ENCODE measurements at places on chromosomes 3 and 15.
A peak's percentile ranks its signal among the peaks of the same experiment; 100 is the strongest.

DNA sequence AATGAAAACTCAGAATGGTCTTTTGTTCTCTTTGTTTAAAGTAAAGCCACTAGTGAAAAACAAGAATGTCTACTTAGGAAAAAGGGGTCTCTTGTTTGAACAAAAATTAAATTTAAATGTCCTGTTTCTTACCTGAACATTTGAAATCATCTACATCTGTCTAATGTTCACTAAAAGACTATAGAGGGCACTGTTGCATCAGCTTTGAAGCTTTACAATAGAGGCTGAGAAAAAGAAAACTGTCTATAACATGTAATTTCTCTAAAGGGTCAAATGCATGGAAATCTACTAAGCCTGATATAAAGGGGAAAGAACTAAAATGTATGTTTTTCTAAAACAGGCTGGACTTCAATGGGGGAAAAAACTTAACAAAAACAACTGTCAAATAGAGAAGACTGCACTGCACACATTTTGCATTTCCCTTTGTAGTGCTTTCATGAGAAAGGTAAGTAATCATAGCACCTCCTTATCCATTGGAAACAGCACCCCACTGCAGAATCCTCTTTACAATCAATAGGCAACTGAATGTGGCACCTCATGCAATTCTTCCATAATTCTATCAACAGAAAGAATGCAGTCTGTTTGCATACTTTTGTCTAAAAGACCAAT is 26.3 kb downstream of the DPH6 start:
- DNase-seq, result peak; percentile 13

- DNase-seq, result no peak
Measured at GRCh38 chr3:23209747-23210487, 6.8 kb downstream of the UBE2E2 start.

DNA sequence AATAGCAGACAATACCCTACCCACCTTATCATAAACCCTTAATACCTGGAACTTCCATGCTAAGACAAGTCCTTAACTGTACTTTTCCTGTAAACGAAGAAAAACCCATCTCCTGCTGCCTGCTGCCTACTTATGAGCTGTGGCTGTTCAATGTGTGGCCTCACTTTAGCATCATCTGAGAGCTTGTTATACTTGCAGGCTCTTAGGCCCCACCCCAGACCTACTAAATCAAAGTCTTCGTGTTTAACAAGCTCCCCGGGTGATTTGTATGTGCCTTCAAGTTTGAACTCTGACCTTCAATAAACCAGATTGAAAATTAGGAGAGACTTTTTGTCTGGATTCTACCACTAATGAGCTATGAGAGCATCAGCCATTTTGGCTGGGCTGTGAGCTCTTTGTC is 29.3 kb downstream of the TMEM41A start:
- DNase-seq, result no peak

- DNase-seq, result peak; percentile 6
Measured at GRCh38 chr15:25058080-25058785, 103.4 kb downstream of the SNRPN start.

DNA sequence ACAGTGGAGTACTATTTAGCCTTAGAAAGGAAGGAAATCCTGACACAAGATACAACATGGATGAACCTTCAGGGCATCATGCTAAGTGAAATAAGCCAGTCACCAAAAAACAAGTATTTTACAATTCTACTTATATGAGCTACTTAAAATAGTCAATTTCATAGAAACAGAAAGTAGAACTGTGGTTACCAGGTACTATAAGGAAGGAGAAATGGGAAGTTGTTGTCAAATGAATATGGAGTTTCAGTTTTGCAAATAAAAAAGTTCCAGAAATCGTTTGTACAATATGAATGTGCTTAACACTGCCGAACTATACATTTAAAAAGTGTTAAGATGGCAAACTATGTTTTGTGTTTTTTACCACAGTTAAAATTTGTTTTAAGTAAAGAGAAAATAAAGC is 26.8 kb downstream of the TRANK1 start:
- DNase-seq, result no peak

GRCh38 chr3:37174532-37175126 is at the start of gene LRRFIP2:
Gene LRRFIP2, minus strand, starts transcription at chr3:37174582. Its CDS starts 25,599 bp downstream, at chr3:37148983.
- DNase-seq, result peak; percentile 57

DNA sequence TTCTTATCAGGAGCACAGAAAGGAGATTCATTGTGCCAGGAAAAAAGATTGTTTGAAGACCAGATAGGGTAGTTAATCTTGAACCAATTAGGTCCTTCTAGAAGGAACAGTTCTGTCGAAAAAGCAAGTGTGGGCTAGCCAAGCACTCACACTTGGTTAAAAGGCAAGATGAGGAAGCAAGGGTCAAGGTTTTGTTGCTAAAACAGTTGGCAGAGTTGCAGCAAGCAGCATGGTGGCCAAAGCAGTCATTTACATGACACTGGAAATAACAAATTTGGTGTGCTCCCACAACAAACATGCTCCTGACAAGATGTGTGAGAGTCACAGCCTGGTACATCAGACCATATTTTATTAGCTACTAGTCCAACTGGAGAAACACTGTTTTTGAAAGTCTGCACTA is 228.0 kb upstream of the CFAP20DC start:
- no peak for DNase-seq

DNA sequence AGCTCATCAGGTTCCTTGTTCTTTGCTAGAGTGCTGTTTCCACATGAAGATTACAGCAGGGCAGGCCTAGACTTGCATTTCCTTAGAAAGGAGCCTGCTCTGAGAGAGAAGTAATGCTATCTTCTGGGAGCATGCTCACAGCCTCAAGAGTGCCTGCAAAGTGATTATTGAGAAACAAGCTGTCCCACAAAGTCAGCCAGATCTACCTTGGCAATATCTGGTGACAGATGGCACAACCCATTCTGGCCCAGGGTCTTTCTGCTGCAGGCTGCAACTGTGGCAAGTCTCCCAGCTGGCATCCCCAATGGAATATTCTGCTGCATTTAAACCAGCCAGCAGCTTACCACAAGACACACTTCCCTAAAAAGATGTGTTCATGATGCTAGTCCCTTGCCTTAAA is 29.3 kb downstream of the MTMR10 start:
- DNase-seq, result no peak

- DNase-seq, result no peak
Measured at GRCh38 chr3:32155117-32155516, 48.7 kb downstream of the GPD1L start.

DNA sequence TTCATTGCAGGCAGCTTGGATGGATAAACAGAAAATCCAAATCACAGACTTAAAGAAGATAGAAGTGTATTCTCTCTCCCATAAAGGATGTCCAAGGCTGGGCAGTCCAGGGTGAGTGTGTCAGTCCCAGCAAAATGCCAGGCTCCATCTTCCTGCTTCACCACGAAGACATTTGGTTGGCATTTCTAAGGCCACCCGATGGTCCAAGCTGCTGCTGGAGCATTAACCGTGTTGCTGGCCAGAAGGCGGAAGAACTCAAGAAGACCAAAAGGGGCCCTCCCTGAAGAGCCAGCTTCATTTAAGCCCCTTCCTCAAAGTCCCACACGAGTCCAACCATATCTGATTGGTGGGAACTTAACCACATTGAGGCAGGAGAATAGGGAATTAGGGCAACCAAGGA is 3.0 kb upstream of the CYP11A1 start:
- no peak for DNase-seq

GRCh38 chr3:23612296-23612891 is 193.4 kb upstream of the UBE2E1 start:
- DNase-seq, result no peak

DNA sequence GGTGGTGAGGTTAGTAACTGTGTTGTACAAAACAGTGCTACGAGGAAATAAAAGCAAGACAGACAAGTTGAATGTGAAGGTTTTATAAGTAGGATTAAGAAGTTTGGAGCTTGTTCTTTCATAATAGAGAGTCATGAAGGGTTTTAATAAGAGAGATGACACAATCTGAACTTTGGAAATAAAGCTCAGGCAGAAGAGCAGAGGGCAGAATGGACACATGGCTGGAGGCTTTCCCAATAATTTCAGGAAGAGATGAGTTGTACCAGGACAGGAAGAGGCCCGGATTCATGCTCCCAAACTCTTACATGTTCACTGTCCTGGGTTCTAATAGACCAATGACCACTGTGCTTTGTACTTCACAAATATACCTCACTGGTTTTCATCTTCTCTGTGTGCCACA is 194.8 kb downstream of the SLC9A9 start:
- no peak for DNase-seq

DNA sequence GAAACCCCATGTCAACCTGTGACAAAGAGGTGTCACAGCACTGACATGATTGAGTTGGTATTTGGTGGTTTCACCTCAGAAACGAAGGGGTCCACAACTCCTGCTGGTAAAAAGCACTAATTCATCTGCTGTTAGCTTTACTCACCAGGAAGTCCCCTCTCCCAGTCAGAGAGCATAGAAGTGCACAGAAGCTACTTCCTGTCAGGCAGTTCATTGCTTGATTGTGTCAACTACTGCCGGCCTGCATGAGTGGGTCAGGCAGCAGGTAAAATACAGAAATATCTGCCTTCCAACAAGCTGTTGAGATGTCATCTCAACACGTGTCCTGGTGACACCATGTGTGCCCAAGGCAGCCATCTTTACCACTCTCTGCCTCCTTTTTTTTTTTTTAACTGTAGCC is 596.6 kb upstream of the NR2F2 start:
- no peak for DNase-seq

- DNase-seq, result no peak
Measured at GRCh38 chr3:48555231-48555948, 1.2 kb downstream of the PFKFB4 start.

DNA sequence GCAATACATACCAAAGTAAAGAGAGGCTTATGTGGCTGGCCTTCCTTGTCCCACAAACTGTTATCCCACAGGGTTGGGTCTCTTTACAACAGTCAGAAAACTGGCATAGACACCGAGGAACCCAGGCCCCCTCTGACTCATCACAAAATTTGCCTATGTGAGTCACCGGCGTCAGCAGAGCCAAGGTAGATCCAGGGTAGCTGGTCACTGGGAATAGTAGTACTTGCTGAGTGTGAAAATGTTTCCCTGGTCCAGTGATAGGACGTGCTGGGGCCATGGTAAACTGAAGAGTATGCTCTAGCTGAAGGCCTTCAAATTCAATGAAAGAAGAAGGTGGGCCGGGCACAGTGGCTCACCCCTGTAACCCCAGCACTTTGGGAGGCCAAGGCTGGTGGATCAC is 27.1 kb upstream of the SKIL start:
- DNase-seq, result no peak

- DNase-seq, result no peak
Measured at GRCh38 chr3:32403663-32404062, 12.0 kb downstream of the CMTM7 start.

All from GM13976 (cell line).